ENCODE measurements at places on chromosomes 2 and 18. TPM values are rescaled to one million over a fixed set of nuclear protein-coding genes. Genes with fewer than 3 reads are reported as not detected.

Gene ATOH8
- 0.52 TPM for total RNA-seq

Gene RGPD4
- total RNA-seq = not detected

Gene SP3
- 41.2 TPM for total RNA-seq

Gene C2orf78
- not detected for total RNA-seq

- DNase-seq = no peak
These were observed 6.0 kb upstream of the OTX1 start for GRCh38 chr2:63044362-63045327.

- no peak for DNase-seq
These were observed 69.6 kb downstream of the GYPC start for GRCh38 chr2:126725580-126725979.

DNA sequence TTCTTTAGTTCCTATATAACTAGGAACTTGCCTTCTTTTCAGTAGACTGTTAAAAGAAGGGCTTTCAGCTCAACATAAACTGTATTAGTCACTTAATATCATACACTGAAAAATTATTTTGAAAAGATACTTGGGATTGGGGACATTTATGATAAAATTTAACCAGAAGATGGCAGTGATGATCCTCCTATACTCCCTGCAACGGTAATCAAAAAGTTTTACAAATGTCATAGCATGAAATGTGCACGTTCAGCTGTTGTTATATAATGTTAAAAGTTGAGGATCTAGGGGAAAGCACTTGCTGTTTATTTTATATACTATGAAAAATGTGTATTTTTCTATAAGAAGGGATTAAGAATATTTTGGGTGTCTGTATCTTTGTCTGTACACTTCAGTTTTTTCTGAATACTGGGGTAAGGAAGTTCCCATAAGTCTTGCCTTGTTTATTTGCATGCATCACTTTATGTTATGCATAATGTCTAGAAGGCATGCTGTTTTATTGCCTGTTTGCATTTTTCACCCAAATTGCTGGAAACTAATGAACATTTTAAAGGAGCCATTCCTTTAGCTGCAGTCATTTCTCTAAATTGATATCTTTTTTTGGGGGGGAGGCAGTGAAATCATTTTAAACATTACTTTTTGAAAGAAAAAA lies 19.0 kb downstream of the DYNC1I2 start:
- DNase-seq = no peak

- DNase-seq = no peak
These were observed 85.8 kb upstream of the TTN start for GRCh38 chr2:178892751-178893625.

- no peak for DNase-seq
These were observed 13.0 kb upstream of the FAHD2A start for GRCh38 chr2:95389245-95390119.

DNA sequence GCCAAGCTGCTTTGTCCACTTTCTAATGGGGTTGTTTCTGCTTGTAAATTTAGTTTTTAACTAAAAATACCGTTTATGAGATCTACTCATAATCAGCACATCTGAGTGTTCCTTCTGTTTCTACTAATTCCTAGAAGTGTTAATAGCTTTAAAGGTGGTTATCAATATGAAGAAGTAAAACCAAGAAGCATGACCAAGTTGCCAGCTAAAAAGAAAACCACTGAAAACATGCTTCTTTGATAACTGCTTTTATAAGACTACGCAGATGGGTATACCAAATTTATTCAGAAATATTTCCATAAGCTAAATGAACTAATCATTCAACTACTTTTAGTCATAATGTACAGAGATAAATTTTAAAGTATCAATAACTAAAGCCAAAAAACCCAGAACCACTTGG lies 101.8 kb downstream of the C2orf74 start:
- no peak for DNase-seq

Data from epithelial cell of proximal tubule (primary cell).